Activated CD8-positive, alpha-beta memory T cell treated with anti-CD3 and anti-CD28 coated beads, Interleukin-2, amount 10 ng/mL, durations not matched to agents 7 days and 5 days (primary cell): ENCODE measurements at places on chromosomes 2 and 18. TPM values are rescaled to one million over a fixed set of nuclear protein-coding genes. Genes with fewer than 3 reads are reported as not detected.

The MEP1B gene
- 0.20 TPM for total RNA-seq

The AFF3 gene
- total RNA-seq: 0.55 TPM

The CCBE1 gene
- total RNA-seq: 0.12 TPM

DNA sequence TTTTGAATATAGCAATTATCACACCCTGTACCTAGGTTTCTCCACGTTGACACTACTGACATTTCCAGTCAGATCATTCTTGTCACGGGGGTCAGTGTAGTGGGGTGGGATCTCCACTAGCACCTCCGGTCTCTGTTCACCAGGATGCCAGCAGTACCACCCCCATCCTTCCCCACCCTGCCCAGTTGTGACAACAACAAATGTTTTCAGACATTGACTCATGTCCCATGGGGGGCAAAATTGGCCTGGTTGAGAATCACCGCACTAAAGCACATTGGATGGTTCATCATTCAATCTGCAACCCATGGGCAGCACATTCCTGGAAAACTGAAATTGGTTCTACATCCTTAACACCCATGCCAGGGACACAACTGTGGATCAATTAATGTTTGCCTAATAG is 32.3 kb downstream of the FEZ2 start:
- H3K36me3 ChIP-seq: peaks cover 6% of the 10 kb centered on the region
- H3K4me1 ChIP-seq: peaks cover 9% of the 10 kb centered on the region
- H3K27me3 ChIP-seq: no peaks in the 10 kb centered on the region
- no peak overlapping the region for H3K27ac ChIP-seq
- no peak overlapping the region for H3K4me3 ChIP-seq
- DNase-seq: no peak
